ENCODE measurements at places on chromosomes 1 and 21. TPM values are rescaled to one million over a fixed set of nuclear protein-coding genes. Genes with fewer than 3 reads are reported as not detected.

DNA sequence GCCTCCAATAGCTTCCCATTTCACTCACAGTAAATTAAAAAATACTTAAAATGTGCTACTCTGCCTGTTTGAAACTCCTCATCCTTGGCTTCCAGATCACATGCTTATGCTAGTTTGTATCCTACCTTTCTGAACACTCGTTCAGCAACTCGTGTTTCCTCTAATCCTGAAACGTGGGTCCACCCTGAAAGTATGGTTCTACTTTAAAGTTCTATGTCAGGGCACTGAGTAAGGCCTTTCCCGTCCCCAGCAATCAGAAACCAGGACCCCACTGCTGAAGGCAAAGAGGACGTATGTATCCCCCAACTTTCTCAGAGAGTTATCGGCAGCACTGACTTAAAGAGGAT lies 419 bp upstream of the TSEN15 start:
- no peak for DNase-seq

- DNase-seq = no peak
Measured at GRCh38 chr1:34270181-34270580, 93.5 kb downstream of the C1orf94 start.

DNA sequence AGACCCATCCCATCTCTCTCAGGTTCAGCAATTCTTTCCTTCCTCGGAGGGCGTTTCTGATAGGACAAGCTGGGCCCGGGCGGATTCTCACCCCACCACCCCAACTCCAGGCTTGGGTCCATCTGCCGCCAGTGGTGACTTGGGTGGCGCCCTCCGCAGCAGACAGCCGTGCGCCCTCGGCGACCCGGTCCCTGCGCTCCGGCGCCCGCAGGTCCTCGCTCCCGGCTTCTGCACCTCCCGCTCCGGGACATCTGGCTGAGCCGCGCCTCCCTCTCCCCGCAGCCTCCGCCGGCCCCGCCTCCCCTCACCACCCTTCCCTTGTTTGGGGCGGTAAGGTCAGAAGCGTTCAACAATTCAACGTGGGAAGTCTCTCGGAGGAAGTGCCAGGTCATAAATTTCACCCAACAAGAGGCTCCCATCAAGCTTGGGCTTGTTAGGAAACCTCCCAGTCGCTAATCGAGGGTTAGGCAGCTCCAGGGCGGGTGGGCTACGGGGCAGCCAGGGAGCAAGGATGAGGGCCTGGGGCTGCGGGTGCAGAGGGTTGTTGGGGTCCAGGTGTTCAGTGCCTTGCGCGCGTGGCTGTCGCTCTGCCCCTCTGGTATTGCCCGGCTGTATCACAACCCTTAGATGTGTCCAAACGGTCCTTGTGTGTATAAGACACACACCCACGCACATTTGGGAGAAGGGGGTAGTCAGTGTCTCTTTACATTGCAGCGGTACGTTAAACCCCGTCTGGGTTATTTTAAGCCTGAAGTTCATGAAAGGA lies 39.8 kb downstream of the OLIG1 start:
- DNase-seq = no peak

DNA sequence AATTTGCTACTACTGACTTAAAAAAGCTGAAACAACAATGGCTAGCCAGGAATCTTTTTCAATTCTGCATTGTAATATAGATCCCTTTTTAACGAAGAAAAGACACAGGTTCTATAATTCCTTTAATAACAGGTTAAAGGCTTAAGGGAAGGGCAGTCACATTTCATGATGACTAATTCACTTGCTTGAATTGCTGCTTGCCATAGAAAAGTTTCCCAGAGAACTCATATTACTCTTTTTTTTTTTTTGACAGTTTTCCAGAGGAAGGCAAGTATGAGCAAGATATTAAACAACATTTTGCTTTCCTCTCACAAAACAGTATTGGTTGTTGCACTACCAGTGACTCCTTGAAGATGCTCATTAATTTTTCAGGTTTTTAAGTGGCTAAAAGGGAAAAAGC lies 60.9 kb downstream of the IL23R start:
- no peak for DNase-seq

DNA sequence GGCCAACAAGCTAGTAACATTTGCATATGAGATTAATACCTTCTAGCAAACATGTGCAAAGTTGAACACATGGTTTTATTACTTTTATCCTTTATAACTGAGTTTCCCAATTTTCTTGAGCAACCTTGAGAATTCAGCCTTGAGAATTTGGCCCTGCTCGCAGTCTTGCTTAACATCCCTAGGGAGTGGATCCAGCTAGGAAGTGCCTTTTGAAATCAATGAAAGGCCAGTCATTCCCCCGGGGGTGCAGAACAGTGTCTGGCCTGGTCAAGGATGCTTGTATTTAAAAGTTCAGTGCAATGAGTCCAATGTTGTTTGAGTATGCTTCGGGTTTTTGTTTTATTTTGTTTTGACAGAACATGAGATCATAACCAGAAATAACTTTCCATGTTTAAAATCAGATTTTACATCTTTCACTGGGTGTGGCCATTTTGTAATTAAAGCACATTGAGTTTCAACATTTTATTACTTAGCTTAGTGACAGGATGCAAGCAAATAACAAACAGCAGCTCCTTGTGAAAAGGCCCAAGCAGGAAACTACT lies 16.7 kb downstream of the PALMD start:
- DNase-seq = peak; percentile 62

DNA sequence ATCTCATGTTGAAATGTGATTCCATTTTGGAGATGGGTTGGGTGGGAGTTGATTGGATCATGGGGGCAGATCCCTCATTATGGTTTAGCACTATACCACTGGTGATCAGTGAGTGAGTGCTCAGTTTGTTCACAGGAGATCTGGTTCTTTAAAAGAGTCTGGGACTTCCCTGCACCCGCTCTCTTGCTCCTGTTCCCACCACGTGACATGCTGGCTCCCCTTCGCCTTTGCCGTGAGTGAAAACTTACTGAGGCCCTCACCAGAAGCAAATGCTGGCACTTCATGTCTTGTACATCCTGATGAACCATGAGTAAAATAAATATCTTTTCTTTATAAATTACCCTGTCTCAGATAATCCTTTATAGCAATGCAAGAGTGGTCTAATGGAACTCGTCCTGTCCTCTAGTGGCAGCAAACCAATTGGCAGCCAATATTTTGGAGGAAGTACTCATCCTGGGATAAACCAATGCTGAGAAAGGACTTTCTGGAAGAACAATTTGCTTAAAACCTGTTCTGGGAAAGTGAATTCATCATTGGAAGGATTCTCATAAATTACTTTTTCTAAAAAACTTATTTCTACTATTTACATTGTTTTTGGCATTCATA lies 27.8 kb upstream of the CYP4A11 start:
- DNase-seq = no peak

DNA sequence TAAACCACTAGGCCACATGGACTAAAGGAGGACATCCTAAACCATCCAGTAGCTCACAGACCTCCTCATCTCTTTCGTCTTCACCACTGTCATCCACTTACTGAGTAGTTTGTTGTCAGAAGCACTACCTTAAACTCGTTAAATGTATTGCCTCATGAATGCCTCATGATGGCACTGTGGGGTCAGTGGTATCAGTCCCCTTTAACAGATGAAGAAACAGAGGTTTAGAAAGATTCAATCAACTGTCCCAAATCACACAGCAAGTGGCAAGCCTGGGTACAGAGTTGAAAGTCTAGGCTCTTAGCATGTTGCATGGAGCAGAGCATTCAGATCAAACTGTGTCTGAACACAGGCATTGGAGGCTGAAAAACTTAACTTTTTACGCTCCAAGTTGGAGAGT lies 183.6 kb upstream of the KIAA0040 start:
- no peak for DNase-seq

- no peak for DNase-seq
Measured at GRCh38 chr1:186308264-186309060, 66.6 kb downstream of the TPR start.

DNA sequence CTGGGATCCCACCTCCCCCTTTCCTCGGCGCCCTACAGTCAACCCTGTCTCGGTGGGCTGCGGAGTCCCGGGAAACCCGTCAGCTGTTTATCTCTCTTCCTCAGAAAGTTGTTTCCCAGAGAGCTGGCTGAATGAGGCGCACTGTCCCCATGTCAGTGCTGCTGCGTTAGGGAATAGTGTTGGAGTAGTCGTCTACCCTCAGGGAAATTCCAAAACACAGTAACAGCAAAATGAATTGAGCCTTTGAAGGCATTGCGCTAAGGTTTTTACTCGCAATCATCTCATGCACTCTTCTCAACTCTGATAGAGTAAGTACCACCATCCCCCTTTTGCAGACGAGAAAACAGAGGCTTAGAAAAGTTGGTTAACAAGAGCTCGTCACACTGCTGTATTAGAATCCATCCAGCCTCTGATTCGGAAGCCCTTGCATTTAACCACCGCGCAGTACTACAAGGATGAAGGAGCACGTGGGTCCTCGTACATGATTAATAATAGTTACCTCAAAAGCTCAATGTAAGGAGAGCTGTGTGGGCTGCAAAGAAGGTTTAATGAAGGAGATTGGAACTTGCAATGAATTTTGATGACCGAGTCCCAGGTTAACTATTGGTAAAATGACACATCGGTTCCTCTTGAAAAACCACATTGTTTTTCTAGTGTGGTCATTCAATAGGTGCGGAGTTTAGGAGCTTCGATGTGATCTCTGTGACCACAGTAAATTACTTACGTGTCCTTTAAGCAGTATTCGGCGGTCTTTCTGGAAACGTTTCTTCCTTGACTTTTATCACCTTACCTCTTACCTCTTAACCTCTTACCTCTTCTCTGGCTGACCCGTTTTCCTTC lies 788 bp upstream of the EDEM3 start:
- DNase-seq = no peak

- DNase-seq = no peak
Measured at GRCh38 chr1:30471307-30471706, 252.1 kb downstream of the MATN1 start.

TIPRL gene
- 24.9 TPM for total RNA-seq

All from breast epithelium (tissue), 4 donors.